Activated CD4-positive, alpha-beta T cell treated with anti-CD3 and anti-CD28 coated beads, Interleukin-2, Interleukin-4, amounts not matched to agents 100 ng/mL and 50 ng/mL, durations not matched to agents 16 hours and 8 hours (primary cell): ENCODE measurements at places on chromosomes 12 and 14.

DNA sequence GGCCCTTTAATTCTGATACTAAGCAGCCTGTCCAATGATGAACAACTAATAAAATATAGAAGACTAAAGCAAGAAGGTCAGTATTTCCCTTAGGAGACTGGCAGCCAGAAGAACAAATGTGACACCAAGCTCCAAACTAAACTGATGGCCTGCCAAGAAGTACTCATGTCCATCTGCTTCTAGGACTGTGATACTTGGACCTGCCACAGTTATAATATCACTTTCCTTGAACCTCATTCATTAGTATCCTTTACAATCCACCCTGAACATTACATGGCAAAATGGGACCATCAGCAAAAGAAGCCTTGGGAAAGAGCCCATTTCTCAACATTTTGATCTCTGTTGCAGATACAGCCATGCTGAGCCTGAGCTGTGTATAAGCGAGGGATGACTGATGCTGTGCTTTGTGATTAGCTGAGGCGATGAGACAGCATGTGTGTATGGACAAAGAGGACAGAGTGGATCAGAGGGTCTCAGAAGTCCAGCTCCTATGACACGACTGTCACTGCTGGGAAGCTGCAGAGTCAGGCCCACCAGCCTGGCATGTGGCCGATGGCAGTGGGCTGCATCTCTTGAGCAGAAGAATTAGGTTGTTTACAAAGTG is 73.9 kb downstream of the TGFB3 start:
- DNase-seq: no peak

GRCh38 chr12:31233061-31233730 is 92.8 kb downstream of the SINHCAF start:
- no peak for DNase-seq

- no peak for DNase-seq
These were observed 1.4 kb upstream of the ACSM4 start for GRCh38 chr12:7302266-7302986.

DNA sequence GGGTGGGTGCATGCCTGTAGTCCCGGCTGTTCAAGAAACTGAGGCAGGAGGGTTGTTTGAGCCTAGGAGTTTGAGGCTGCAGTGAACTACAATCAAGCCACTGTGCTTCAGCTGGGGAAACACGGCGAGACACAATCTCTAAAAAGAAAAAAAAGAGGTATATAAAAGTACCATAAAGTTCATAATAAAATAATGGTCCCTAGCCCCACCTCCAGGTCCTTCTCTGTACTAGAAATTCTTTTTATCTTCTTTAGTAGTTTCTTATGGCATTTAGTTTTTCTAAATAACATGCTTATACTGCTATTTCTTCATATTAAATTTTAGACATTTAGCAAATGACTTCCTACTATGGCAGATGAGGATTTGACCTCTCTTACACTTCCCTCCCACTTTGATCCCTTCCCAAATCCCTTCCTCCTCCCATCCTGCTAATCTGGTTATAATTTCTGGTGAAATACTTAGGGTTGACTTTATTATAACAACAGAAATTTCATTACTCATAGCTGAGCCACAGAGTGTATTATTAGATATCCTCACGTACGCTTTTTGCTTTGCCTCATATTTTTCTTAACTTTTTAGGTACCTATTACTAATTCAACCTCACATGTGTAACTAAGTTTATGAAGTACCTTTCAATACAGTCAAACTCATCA is 94.7 kb downstream of the SLC41A2 start:
- DNase-seq: no peak

DNA sequence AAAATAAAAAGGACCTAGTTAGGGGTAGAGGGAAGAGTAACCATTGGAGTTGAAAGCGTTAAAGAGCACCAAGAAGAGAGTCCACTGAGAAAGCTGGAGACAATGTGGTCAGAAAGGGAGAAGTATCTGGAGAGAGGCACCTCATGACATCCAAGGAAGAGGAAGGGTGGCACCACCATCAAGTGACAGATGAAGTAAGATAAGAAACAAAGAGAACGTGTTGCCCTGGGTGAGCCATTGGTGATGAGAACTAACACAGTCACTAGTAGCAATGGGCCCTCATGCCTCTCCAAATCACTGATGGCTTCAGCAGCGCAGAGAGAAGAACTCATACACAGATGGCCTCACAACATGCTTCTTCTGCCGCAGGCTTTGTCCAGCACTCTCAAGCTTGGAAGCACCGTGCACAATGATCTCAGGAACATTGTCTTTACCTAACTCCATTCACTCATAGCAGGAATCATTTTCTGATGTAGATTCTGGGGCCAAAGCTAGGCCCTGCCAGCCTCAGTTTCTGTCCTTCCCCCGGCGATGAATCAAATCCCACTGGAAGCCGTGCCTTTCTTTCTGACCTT is 252.9 kb downstream of the DPF3 start:
- no peak for DNase-seq

- no peak for DNase-seq
These were observed 237.2 kb downstream of the TTC8 start for GRCh38 chr14:89061696-89062095.

- no peak for DNase-seq
These were observed 32.4 kb upstream of the TMED10 start for GRCh38 chr14:75208843-75209242.

- no peak for DNase-seq
These were observed 23.4 kb upstream of the FBRSL1 start for GRCh38 chr12:132466241-132467201.

DNA sequence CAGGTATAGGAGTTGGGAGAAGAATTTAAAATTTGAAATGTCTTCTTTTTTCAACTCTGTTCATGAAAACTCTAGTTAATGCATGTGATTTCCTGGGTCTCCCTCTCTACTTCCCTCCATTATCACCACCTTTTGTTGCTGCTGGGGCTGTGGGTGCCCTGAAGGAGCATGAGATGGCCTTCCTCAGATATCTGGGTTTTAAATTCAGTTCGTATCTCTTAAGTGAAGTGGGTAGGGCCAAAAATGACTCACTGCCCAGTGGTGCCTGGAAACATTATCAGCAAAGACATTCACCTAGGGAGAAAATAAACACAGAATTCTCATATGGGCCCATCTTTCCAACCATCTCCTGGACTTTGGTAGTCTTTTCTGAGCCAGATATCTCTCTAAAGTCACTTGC is 234.9 kb upstream of the PLEKHG7 start:
- no peak for DNase-seq

GRCh38 chr12:29159661-29160060 is 10.6 kb downstream of the FAR2 start:
- no peak for DNase-seq

- DNase-seq: peak; percentile 65
These were observed 24.0 kb downstream of the CCDC38 start for GRCh38 chr12:95918194-95918993.

GRCh38 chr14:60643141-60643462 is 6.2 kb downstream of the SIX1 start:
- DNase-seq: no peak

- DNase-seq: no peak
These were observed 34.2 kb downstream of the DHX37 start for GRCh38 chr12:124954771-124955170.

GRCh38 chr14:64507376-64508156 is 3.0 kb downstream of the ZBTB1 start:
- peak; percentile 49 for DNase-seq

DNA sequence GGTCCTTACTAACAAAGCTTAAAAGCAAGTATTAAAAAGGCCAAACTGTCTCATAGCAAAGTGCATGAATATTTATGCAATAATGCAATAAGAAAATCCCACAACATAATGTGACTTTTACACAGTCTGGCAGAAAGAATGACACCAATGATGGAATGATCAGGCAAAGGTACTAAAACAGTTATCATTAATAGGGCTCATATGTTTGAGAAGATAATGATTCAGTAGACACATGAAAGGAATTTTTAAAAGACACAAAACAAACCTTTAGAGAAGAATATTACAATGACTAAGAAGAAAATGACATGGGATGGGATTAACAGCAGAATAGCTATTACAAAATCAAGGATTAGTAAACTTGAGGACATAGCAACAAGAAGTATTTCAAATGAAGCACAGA is 1411.2 kb upstream of the TMEM132C start:
- DNase-seq: no peak

DNA sequence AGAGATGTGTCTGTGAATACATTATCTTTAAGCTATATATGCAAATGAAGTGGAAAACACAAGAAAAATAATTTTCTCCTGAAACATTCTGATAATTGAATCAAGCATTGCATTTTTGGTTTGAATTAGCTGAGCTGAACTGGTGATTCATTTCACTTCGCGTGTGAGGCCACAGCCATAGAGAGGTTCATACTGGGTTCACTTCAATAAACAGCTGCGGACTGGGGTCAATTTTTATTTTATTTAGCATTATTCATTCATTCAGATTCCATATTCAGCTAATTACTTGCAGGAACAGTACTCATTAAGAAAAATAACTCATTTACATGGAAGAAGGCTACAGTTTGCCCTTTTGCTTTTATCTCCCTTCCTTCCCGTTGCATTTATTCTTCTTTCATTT is 195.2 kb upstream of the LRIG3 start:
- DNase-seq: no peak

- DNase-seq: no peak
These were observed 67.3 kb downstream of the RCOR1 start for GRCh38 chr14:102659797-102660196.

- DNase-seq: no peak
These were observed 110.0 kb downstream of the KIF26A start for GRCh38 chr14:104248203-104249055.

DNA sequence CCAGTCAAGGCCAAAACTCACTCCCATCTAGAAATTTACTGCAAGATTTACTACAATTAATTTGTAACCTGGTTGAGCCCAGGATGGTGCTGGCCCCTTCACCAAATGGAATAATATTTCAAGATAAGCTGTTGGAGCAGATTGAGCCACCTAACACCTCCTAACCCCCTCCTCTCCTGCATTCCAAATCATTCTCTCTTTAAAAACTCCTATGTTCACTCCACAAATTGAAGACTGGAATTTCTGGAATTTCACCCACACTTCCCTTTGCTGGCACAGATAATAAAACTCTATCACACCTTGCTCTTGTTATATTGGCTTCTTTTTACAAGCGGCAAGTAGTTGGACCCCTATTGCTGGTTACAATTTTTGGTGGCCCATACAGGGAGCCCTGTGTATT is 41.7 kb downstream of the MIS18BP1 start:
- no peak for DNase-seq

GRCh38 chr12:112005419-112006395 is 7.3 kb downstream of the TMEM116 start:
- DNase-seq: no peak

DNA sequence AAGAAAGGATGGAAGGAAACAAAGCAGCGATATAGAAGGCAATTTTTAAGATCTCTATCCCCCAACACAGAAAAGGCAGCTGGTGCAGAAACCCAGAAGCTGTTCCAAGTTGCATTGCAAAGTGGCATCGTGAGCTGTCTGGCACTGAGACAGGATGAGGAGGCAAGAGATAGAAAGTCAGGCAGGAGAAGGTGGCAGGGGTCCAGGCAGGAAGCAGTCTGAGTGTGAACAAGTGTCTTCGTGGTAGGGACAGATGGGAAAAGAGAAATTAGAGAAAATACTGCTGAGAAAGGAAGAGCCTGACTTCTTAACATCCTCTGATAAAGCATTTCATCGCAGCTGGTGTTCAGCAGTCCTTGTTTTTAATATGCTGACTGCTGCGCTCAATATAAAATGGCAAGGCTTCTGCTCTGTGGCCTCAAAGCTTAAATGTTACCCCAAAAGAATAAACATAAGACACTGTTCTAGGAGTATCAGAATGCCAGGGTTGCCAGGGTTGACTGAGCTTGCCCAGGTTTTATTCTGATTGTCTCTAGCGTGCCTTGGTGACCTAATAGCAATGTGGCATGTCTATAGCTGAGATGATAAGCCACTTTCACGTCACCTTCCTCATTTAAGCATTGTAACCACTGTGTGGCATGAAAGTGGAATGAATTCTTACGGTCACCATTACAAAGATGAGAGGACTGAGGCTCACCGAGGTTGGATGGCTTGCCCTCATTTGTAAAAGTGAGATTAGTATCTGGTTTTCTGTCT is 397.6 kb downstream of the NUAK1 start:
- no peak for DNase-seq

GRCh38 chr12:102690253-102690652 is 209.9 kb upstream of the IGF1 start:
- no peak for DNase-seq

DNA sequence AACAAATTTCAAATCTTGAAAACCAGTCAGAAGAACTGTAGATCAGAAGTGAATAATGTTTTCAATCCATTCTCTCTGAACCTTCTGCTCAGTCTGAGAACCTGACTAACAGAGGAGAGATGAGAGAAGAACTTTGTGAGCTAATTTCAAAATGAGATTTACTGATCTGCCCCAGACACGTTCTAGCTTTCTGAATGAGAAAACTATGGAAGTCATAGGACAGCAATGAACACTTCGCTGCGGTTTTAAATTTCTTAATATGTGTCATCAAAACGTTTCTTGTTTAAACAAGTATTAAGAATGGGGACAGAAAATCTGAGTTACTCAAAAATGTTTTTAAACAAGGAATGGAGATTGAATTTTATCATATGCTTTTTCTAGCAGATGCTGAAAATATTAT is 66.6 kb upstream of the FAR2 start:
- DNase-seq: peak; percentile 85
